Gastroesophageal sphincter (tissue), 4 donors: ENCODE measurements at places on chromosomes 4 and X. TPM values are rescaled to one million over a fixed set of nuclear protein-coding genes. Genes with fewer than 3 reads are reported as not detected.

GRCh38 chr4:170872794-170873193 lies 783.0 kb upstream of the AADAT start:
- no peak for ATAC-seq

Gene ETDB
- total RNA-seq, result not detected

DNA sequence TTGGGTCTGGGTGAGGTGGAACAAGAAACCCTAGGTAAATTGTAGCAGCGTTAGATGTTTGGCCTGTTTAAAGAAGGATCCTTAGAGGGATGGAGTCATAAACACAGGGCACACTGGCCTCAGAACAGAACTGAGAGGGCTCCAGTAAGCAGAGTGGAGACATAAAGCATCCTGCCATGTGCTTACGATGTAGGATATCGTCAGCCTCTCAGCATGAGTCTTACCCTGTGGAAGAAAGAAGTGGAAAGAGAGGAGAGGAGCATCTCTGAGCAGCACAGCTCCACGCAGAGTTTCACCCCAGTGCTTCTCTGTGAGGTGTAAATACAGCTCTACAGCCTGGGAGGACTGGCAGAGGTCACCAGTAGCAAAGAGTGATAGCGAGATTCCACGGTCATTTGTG lies 27.8 kb upstream of the SORBS2 start:
- ATAC-seq, result no peak

Gene YIPF7
- total RNA-seq, result not detected

Gene CSTF2
- total RNA-seq, result 10.6 TPM

DNA sequence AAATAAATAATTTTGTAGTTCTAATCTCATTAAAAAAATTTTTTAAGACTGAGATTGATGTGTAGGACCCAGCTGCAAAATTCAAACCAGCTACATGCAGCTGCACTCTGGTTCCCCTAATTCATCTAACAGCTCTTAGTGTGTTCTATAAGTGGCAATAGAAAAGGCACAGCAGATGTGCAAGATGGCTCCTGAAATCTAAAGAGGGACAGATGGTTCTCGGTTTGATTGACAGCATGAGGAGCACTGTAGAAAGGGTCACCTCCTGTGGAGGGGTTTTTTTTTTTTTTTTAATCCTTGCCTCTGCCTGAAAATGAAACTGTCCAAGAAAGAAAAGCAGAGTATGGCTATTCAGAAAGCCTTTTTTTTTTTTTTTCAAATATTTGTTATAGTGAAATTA lies 16.9 kb upstream of the OCIAD1 start:
- ATAC-seq, result no peak

GRCh38 chr4:96912716-96913115 lies 1072.8 kb downstream of the PDHA2 start:
- ATAC-seq, result no peak

- ATAC-seq, result no peak
These were observed 106.2 kb upstream of the FAT1 start for GRCh38 chr4:186829740-186830449.

Gene LRIT3
- not detected for total RNA-seq

GRCh38 chr4:83371235-83371634 lies 36.6 kb upstream of the HPSE start:
- no peak for ATAC-seq

- ATAC-seq, result peak; percentile 6
These were observed 621 bp upstream of the SUV39H1 start for GRCh38 chrX:48695925-48696300.

GRCh38 chr4:30402276-30402675 lies 317.9 kb upstream of the PCDH7 start:
- no peak for ATAC-seq

- ATAC-seq, result no peak
These were observed 516.8 kb upstream of the SPANXN1 start for GRCh38 chrX:144730471-144730870.

GRCh38 chr4:148444296-148445070 lies 2.3 kb upstream of the NR3C2 start:
- ATAC-seq, result no peak

- no peak for ATAC-seq
These were observed 28.3 kb downstream of the SEPTIN11 start for GRCh38 chr4:76977736-76978350.

- ATAC-seq, result no peak
These were observed 114.7 kb downstream of the AFF1 start for GRCh38 chr4:87049508-87049907.

Gene MFAP3L
- total RNA-seq, result 8.4 TPM
